ENCODE measurements at places on chromosomes 12 and 14. TPM values are rescaled to one million over a fixed set of nuclear protein-coding genes. Genes with fewer than 3 reads are reported as not detected.

DNA sequence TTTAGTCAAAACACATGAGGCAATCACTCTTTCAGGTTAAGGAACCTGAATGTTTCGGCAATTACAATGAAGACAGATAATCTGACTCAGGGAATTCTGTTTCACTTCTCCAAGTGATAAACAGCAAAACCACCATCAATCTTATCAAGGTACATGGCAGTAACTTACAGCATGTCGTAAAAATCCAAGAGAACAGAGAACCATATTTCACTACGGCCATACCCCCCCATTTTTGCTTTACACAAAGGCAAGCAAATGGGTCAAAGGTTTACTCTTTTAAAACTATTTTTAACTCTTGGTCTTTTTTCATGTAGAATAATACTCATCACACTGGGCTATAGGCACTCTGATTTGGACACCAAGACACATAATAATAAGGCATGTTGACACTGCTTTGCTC, 102.4 kb downstream of the PPM1H start:
- DNase-seq = no peak

GRCh38 chr12:99370421-99371138, 277.0 kb upstream of the GARIN6 start:
- DNase-seq = no peak

GRCh38 chr12:118120579-118121363, 15.2 kb upstream of the PEBP1 start:
- DNase-seq = peak; percentile 77

DNA sequence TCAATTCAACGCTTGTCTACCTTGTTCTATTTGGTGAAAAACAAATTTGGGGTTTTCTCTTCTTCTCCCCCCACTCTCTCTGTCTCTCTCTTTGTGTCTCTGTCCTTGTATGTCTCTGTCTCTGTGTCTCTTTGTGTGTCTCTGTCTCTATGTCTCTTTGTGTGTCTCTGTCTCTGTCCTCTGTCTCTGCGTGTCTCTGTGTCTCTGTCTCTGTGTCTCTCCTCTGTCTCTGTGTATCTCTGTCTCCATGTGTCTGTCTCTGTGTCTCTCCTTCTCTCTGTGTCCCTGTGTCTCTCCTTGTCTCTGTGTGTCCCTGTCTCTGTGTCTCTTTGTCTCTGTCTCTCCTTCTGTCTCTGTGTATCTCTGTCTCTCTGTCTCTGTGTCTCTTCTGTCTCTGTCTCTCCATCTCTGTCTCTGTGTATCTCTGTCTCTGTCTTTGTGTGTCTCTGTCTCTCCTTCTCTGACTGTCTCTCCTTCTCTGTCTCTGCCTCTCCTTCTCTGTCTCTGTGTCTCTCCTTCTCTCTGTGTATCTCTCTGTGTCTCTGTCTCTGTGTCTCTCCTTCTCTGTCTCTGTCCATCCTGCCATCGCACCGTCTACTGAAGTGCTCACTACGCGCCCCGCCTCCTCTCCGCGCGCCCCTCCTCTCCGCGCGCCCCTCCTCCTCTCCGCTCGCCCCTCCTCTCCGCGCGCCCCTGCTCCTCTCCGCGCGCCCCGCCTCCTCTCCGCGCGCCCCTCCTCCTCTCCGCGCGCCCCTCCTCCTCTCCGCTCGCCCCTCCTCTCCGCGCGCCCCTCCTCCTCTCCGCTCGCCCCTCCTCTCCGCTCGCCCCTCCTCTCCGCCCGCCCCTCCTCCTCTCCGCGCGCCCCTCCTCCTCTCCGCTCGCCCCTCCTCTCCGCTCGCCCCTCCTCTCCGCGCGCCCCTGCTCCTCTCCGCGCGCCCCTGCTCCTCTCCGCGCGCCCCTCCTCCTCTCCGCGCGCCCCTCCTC, 12.8 kb downstream of the LRCOL1 start:
- DNase-seq = peak; percentile 77

- peak; percentile 11 for DNase-seq
These were observed 48.6 kb upstream of the PPM1H start for GRCh38 chr12:62983594-62983993.

C3AR1 gene
- 0.09 TPM for total RNA-seq

All from dermis blood vessel endothelial cell (primary cell).